NCI-H2081 (cell line): ENCODE measurements at places on chromosomes 1 and 21.

GRCh38 chr1:193368302-193368701 is 181.9 kb upstream of the B3GALT2 start:
- DNase-seq = no peak

- DNase-seq = no peak
Observed at GRCh38 chr1:25110485-25110884, 121.8 kb downstream of the SYF2 start.

DNA sequence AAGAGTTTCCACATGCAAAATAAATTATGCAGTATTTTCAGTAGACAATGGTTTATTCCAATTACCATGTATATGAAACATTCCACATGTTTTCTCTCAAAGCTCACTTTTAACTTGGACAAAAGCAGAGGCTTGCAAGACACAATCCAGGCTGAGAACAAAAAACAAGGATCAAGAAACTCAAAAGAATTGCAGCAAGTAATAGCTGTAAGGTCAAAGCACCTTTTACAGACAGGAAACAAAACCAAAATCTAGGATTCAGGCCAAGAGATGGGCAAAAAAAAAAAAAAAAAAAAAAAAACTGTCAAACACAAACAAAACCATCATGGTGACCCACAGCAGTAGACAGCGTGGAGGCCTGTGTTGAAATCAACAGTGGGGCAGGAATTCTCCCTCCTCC is 9.3 kb downstream of the RGS1 start:
- DNase-seq = no peak

- no peak for DNase-seq
Observed at GRCh38 chr1:71014178-71014579, 33.4 kb downstream of the PTGER3 start.

DNA sequence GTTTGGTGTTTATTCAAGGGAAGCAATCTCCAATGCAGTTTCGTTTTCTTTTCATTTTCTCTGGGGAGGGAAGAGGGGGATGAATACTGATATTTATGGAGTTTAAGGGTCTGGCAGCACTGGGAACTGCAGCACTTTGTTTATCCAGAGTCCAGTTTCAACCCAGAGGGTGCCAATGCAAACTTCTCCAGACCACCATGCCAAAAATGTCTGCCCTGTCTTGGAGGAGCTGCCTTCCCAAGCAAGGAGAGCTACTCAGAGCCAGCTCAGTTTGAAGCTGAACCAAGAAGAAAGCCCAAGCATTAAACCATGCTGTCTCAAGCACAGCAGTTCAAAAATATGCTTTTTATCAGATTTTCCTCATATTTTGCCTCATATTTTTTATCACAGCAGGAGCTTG is 589.7 kb downstream of the LMO4 start:
- DNase-seq = no peak

- DNase-seq = no peak
Observed at GRCh38 chr1:3834701-3835100, 22.3 kb downstream of the CEP104 start.

GRCh38 chr1:205016584-205016983 is 26.4 kb upstream of the CNTN2 start:
- no peak for DNase-seq

GRCh38 chr1:110203021-110203661 is 7.0 kb upstream of the KCNC4 start:
- DNase-seq = peak; percentile 70

GRCh38 chr1:210214573-210215409 is 17.8 kb upstream of the SERTAD4 start:
- no peak for DNase-seq

GRCh38 chr1:23793018-23793781 is 2.3 kb downstream of the LYPLA2 start:
- DNase-seq = peak; percentile 40

GRCh38 chr1:247561711-247562110 is 12.8 kb downstream of the GCSAML start:
- DNase-seq = no peak

DNA sequence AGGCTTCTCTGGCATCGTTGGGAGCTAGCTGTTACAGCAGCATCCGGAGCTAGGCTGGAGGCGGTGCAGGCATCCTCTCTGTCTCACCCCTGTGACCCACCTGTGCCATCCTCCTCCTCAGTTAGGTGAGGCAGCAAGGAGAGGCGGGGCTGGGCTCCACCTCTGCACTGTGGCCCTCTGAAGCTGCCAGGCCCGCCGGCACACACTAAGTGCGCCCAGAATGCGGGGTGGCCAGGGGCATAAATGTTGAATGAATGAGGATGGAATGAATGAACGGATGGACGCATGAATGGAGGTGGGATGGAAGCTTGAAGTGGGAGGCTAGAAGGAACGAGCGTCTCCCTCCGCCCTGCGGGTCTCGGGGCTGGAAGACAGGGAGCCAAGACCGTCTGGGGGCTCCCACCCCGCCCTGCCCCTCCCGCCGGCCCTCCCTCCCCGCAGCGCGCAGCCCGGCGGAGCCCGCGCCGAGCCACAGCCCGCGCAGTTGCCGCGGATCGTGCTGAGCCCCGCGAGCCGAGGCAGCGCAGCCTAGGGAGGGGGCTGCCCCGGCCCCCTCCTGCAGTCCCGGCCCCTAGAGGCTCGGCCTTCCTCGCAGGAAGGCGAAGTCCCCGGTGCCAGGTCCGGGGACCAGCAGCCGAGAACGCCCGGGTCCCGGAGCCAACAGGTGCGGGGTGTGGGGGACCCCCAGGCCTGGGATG is at the start of gene HCRTR1:
HCRTR1 (plus strand) TSS at position 472 of the 698 bp plus-strand sequence. CDS start 1,504 bp downstream, outside the sequence.
- DNase-seq = no peak

DNA sequence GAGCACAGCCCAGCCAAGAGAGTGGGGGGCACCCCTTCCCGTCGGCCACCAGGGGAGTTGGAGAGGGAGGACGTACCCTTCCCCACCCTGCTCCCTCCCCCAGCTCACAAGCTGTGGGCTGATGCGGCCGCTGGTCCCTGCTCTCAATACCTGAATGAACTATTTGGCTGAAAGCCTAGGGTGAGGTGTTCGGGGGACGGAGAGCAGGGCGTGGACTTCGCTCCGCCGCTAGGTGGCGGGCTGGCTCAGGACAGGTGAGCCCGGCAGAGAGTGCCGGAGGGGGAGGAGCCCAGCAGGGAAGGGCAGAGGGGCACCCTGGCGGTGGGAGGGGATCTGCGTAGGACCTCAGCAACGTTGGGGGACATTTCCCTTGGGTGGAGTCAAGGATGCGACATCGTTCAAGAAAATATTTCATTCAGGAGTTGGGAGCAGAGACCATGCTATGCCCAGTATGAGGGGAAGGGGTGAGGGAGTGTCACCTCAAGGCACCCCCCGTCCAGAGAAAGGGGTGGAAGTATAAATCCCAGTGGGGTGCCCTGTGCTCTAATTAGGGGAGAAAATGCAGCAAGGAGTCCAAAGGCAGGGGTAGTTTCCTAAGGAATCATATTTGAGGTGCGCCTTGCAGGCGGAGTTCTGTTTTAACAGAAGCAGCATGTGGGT is 12.0 kb upstream of the RHBG start:
- DNase-seq = peak; percentile 89

DNA sequence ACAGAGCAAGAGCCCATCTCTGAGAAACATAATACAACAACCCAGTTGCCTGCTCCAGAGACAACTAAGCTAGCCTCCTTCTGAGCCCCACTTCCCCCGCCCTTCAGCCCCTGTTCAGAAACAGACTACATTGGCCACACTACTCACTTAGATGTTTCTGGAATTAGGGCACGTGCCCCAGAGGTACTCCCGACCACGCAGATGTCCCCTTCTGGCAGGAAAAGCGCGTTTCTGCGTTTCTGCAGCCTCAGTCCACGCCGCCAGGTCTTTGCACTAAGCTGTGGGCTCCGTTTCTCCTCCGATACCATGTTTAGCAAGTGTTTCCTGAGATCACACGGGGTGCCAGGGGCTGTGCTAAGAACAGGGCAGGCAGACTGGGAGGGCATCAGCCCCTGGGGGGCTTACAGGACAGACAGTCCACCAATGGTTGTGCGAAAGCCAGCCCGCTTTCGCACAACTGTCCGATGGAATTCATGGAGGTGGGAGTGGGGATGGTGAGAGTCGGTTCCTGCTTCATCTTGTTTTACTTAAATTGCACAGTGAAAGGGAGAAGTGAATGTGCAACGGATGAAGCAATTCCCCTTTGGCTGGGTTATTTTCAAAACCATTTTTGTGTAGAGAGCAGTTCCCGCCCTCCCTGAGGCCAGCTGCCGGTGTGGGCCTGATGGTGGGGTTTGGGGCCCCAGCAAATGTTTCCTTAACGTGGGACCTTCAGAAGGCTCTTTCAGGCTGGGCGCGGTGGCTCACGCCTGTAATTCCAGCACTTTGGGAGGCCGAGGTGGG is 2.7 kb downstream of the PIK3CD start:
- no peak for DNase-seq
